ENCODE measurements at places on chromosomes 2 and 18. TPM values are rescaled to one million over a fixed set of nuclear protein-coding genes. Genes with fewer than 3 reads are reported as not detected.

Gene RAB31
- total RNA-seq = 77.1 TPM

Gene KDSR
- total RNA-seq = 73.5 TPM

GRCh38 chr2:43027097-43027873 lies 199.1 kb downstream of the ZFP36L2 start:
- DNase-seq = no peak

GRCh38 chr2:236956031-236956618 lies 129.6 kb upstream of the COPS8 start:
- DNase-seq = no peak

- no peak for DNase-seq
These were observed 39.8 kb upstream of the CDKL4 start for GRCh38 chr2:39283561-39283960.

DNA sequence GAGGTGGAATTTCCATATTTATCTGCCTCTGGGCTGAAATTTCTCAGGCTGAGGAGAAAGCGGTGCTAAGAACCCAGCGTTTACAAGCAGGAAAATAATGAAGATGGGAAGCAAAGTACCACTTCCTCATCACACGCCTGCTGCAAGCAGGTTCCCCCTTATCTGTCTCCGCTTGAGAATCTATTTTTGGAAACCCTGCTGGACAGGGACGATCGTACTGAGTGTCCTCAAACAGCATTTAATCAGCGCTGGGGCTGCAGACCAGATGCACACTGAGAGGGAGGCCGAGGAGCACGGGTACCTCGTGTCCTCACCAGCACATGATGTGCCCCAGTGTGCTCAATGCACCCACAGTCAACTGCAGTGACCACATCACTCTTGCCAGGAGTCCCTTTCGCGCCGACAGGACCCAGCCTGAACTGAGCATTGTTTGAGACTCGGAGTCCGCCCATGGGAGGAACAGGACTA lies 160.4 kb downstream of the HDAC4 start:
- no peak for DNase-seq

All from kidney (tissue), 22 donors.